ENCODE measurements at places on chromosomes 5 and 9.

GRCh38 chr5:141507387-141508091, 18.7 kb downstream of the PCDHGC5 start:
- peak; percentile 63 for DNase-seq

GRCh38 chr9:2879803-2880202, 35.9 kb upstream of the PUM3 start:
- DNase-seq: no peak

GRCh38 chr5:78537821-78538220, 110.8 kb downstream of the LHFPL2 start:
- DNase-seq: peak; percentile 49

- no peak for DNase-seq
These were observed 43.9 kb downstream of the PCDH1 start for GRCh38 chr5:141834331-141834730.

DNA sequence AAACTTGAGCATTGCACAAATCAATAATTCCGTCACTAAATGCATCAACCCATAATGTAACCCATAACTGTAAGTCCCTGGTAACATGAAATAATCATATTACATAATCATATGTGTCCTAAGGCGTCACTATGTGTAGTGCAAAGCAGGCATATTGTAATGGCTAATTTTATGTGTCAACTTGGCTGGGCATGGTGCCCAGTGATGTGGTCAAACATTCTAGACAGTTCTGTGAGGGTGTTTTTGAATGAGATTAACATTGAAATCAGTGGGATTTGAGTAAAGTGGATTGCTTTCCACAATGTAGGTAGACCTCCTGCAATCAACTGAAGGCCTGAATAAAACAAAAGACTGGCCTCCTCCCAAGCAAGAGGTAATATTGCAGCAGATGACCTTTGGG, 794.4 kb upstream of the ACO1 start:
- DNase-seq: no peak

DNA sequence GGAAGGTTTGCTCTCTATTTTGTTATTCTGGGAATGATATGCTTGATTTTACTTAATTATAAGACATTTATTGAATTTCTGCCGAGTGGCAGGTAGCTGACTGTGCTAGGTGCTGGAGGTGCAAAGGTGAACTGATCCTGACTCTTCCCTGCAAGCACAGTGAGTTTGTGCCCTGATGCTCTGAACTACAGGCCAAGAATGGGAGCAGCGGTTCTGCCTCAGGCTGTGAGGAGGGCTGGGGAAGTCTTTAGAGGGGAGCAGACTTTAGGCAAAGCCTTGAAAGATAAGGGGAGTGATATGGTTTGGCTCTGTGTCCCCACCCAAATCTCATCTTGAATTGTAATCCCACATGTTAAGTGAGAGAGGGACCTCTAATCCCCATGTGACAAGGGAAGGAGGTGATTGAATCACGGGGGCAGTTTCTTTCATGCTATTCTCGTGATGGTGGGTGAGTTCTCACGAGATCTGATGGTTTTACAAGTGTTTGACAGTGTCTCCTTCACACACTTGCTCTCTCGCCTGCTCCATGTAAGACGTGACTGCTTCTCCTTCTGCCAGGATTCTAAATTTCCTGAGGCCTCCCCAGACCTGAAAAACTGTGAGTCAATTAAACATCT, 73.1 kb downstream of the NDFIP1 start:
- no peak for DNase-seq

GRCh38 chr9:129109537-129109903, 1.1 kb downstream of the CRAT start:
- DNase-seq: no peak

- no peak for DNase-seq
These were observed 61.0 kb upstream of the TARS1 start for GRCh38 chr5:33379757-33380156.

DNA sequence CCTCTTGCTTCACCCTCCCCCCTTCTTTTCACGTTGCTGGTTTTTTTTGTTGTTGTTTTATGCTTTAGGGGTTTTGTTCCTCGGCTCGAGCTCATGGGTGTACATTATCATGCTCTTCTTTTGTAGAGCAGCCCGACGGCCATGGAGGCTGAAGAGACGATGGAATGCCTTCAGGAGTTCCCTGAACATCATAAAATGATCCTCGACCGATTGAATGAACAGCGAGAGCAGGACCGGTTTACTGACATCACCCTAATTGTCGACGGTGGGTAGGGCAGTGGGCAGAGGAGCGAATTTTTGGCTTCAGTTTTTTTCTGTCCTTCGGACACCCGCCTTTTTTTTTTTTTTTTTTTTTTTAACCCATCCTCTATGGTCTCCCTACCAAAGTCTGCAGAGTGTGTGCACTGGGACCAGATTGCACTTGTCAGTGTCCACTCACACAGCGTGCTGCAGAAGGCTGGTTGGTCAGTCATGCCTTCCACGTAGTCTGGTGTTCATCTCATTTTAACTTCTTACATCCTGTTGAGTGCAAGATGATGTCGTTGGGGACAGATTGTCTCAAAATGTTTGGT, 1.3 kb downstream of the ZNF131 start:
- DNase-seq: peak; percentile 32

DNA sequence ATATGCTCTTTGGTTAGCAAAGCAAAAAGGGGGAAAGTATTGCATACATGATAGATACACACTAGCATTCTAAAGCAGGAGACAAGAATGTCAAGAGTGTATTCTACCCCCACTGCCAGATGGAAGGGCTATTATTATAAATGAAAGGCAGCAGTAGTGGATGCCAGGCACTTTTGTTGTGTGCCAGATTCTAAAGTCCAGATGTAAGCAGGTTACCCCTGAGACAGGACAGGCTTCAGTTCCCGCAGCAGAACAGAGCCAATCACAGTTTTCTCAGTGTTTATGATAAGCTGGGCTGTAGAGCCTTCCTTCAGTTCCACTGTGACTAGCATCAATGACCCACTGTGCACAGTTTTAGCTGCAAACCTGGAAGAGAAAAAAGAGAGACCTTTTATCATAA, 226.6 kb upstream of the TBCA start:
- DNase-seq: no peak

DNA sequence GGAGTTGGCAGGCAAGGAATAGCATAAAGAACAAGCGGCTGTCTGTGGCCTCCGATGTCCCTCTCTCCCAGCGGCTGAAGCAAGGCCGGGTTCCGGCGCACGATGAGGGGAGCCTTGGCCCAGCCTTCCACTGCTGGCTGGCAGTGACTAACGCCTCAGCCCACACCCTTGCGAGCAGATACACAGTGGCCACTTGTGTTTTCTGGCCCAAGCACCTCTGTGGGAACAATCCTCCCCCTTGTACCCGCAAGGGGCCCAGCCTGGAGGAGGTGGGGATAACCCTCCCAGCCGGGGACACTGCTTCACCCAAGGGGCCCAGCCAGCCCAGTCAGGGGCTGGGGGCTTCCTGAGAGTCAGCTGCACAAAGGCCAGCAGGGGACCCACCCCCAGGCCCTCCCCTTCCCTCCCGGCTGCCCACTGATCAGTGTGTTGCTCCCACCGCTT, 23.2 kb downstream of the STK10 start:
- no peak for DNase-seq

DNA sequence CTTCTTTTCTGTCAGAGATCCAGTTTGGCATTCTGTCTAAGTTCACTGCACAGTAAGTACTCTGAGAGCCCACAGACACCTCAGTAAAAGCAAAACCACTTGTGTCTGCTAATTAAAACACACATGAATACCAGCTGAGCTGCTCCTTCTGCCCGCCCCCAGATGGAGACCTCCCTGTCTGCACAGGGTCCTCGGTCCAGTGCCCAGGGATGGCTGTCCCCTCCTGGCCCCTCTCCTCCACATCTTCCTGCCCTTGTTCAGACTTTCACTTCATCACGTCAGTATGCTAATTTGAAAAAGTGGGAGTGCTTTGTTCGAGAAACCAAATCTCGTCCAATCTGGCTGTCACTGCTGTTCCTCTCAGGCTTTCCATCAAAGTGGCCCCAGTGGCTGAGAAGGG, 43.5 kb downstream of the LIX1 start:
- DNase-seq: peak; percentile 13

DNA sequence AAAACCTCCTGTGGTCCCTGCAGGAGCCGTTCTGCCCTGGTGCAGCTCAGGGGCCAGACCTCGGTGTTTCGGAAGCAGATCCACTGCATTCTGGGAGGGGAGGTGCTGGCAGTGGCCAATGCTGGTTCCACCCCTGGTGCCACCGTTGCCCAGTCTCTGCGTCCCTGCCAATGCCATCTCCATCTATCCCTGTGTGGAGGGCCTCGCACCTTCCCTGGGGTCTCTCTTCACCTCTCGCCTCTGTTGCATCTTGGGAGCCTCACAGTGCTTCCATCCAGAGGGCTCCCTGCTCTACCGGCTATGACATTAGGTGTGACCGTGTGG, 15.3 kb downstream of the NCS1 start:
- DNase-seq: no peak

DNA sequence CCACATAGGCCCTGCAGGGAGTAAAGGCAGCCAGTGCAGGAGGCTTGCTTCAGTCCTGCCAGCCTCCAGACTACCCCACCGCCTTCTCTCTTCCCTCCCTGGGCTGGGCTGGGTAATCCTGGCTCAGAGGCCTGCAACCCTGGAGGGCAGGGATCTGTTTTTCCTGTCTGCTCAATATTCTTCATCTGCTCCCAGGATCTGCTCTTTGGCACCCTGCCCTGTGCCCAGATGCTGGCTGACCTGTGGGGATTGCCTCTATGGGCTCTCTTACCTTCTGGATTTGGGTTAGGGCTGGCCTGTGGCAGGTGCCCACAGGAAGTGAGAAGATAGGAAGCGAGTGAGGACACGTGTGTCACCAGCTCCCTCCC, 7.3 kb upstream of the ANGPTL2 start:
- no peak for DNase-seq

DNA sequence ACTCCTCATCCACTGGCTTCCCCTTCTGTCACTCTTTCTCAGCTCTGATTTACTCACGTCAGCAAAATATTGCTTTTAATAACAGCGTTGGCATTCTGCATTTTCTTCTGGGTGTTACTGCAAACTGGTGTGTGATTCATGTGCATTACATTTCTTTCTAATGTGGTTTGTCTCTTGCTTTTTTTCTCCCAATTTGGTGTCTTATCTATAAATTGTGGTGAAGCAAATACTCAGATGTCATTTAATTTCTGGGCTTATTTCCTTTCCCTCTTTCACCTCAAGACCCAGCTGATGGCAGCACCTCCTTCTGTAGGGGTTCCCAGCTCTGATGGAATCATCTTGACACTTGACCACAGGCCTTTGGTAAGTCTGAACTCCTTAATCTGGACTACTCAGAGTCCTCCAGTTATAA, 180.7 kb upstream of the ZNF618 start:
- no peak for DNase-seq

GRCh38 chr5:178323961-178324360, 91.4 kb upstream of the PHYKPL start:
- DNase-seq: no peak

DNA sequence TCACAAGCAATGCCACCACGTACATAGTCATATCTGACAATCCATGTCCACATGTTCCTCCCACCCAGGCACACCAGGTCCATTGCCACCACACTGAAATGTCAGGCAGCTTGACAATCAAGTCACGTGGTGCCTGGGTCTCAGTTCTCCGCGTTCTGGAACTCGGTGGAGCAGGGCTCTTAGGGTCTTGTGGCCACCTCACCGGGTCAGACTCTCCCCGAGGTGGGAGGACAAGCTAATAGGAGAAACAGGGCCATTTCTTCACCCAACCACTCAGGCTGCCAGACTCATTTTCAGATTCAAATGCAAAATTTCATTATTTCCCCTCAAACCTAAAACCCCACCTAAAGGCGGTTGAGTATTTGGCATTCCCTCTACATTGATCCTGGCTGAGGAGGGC, 200.5 kb upstream of the GAS1 start:
- no peak for DNase-seq

- DNase-seq: peak; percentile 73
These were observed 38.9 kb downstream of the LYRM7 start for GRCh38 chr5:131209506-131210150.

DNA sequence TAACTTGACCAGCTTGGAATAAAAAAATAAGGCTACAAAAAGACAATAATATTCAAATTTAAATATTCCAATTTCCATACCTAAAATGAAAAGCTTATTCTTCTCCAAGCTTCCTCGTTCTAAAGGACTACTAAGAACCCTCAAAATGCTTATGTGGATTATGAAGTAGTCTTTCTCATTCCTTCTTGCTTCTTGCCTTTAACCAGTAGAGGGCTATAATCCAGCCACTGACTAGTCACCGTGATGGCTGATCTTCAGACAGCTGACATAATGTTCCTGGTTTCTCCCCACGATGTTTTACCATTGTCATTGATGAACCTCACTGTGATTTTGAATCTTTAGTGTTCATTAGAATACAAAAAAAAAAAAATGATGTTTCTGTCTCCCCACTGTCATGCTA, 515.3 kb downstream of the TLE1 start:
- no peak for DNase-seq

DNA sequence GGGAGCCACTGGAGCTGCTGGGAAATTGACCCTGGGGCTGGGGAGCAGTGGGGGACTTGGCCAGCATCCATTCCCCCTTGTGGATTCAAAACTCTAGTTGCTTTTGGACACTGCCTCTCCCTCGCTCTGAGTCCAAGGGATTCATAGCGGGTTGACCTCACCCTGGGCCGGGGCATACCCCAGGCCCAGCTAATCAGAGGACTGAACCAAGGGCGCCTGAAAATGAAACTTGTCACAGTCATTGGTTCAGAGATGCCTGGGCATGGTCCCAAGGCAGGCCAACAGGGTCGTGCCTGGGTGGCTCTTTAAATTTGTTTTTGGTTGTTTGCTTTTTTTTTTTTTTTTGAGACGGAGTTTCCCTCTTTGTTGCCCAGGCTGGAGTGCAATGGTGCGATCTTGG, 22.6 kb downstream of the STK10 start:
- no peak for DNase-seq

- no peak for DNase-seq
These were observed 39.9 kb upstream of the APC start for GRCh38 chr5:112697833-112698232.

DNA sequence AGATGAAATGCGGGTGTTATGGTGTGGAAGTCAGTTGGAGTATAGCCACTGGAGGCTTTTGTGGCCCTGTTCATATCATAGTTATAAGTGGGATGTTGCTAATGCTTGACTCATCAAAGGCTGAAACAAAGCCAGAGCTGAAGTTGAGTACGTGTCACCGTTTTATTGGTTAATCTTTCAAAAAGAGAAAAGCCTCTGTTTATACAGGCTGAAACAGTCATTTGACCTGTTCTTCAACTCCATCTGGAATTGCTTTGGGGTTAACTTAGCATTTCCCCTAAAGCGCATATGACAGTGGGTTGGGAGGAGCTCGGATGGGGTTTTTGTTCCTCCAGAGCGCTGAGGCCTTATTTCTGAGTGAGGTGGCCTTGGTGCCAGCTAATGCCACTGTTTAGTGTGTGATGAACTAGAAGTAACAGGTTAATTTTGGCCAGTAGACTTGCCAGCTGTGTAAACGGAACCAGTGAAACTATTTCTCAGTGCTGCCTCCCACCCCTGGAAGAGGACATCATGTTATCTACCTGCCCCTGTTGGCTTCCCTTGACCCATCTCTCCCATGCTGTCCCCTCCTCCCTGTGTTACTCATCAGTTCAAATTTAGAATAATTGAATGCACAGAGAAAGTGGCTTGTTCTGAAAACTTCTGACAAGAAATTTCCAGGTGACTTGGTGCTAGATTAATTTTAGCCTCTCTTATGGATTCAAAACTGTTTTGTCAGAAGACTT, 34.2 kb downstream of the MTAP start:
- no peak for DNase-seq

GRCh38 chr5:115132465-115132864, 37.2 kb downstream of the TRIM36 start:
- DNase-seq: no peak

Data from GM10248 (cell line).